ENCODE measurements at places on chromosomes 4 and X.
A peak's percentile ranks its signal among the peaks of the same experiment; 100 is the strongest.

GRCh38 chr4:91924625-91925024 lies 379.1 kb upstream of the GRID2 start:
- no peak for DNase-seq

- DNase-seq = no peak
Measured at GRCh38 chr4:145935253-145936141, 3.1 kb downstream of the ZNF827 start.

DNA sequence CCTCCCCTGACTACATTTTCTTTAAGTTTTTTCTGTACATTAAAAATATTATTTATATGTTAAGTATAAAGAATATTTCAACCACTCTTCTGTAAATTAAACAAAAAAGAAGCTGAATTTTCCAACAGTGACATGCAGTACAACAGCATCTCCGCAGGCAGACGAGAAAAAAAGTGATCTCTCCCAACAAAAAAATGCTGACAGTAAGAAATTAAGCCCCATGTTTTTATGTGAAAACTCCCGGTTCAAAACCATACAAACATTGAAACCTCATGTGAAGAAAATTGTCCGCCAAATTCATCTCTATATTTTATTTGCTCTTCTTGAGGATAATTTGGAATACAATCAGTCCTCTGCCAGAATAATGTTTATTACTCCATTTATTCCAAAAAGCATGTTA lies 20.1 kb upstream of the CD99 start:
- no peak for DNase-seq

GRCh38 chr4:18297684-18298083 lies 276.1 kb upstream of the LCORL start:
- no peak for DNase-seq

GRCh38 chr4:99855678-99856077 lies 38.5 kb downstream of the LAMTOR3 start:
- no peak for DNase-seq

DNA sequence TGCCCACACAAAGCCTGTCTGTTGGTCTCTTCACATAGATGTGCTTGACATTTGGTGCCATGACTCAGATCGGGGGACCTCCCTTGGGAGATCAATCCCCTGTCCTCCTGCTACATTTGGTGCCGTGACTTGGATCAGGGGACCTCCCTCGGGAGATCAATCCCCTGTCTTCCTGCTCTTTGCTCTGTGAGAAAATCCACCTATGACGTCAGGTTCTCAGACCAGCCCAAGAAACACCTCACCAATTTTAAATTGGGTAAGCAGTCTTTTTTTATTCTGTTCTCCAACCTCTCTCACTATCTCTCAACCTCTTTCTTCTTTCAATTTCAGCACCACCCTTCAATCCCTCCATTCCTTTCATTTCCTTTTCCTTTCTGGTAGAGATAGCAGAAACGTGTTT lies 159.6 kb upstream of the AGTR2 start:
- no peak for DNase-seq

DNA sequence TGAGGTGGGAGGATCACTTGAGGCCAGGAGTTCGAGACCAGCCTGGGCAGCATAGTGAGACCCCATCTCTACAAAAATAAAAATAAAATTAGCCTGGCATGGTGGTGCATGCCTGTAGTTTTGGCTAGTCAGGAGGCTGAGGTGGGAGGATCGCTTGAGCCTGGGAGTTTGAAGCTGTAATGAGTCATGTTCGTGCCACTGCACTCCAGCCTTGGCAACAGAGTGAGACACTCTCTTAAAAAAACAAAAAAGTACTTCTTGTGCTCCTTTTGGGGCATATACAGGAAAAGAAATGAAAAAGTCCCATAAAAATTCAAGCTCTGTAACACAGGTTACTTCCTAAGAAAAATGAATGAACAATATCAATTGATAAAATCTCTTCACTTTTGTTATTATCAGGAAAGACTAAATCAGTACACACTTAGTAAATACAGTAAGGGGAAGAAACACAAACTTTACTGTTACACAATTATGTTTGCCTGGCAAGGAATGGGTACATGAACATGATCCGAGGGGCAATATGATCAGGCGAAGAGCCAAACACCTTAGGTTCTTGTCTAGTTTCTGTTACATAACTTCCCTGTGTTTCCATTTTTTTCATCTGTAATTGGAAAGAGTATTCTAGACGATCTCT lies 46.9 kb downstream of the CCDC158 start:
- peak; percentile 84 for DNase-seq
